ENCODE measurements at places on chromosomes 3 and 15.

DNA sequence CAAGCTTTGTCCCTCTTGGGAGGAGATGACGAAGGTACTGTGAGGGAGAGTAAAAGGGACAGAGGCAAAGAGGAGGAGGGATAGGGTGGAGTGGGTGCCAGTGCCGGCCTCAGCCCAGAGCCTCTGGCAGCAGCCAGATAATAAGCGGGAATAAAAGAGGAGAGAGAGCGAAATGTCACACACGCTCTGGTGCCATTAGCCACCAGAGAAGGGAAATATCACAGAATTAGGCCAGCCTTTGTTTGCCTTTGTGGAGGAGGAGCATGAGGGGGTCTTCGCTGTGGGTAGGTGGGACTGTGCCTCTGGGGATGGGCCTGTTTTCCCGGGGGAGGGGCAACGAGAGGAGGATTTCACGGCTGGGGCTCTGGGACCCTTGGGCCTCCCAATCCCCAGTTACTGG is 67.8 kb downstream of the LINGO1 start:
- DNase-seq = no peak

- no peak for DNase-seq
Measured at GRCh38 chr3:42412526-42413155, 2.2 kb upstream of the LYZL4 start.

GRCh38 chr3:114566767-114567166 is 272.9 kb downstream of the TIGIT start:
- DNase-seq = no peak

DNA sequence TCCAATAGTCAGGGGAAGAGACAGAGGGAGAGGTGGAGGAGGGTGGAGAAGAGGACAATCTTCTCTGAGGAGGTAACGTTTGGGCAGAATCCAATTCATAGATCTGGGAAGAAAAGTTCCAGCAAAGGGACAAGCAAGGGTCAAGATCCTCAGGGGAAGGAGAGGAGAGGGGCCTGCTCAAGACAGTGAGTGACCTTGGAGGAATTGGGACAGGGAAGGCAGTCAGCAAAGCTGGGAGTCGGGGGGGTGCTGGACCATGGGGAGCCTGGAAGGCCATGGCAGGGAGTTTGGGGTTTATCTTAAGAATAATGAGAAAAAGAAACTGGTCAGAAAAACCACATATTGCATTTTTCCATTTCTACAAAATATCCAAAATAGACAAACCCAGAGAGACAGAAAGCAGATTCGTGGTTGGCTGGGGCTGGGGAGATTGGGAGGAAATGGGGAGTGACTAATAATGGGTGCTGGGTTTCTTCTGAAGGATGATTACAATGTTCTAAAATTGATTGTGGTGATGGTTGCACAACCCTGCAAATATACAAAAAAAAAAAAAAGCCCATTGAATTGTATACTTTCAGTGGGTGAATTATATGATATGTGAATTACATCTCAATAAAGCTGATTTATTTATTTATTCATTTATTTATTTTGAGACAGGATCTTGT is 19.6 kb upstream of the SRP14 start:
- DNase-seq = no peak

GRCh38 chr3:102089904-102090720 is 240.8 kb downstream of the NFKBIZ start:
- no peak for DNase-seq

All from natural killer cell treated with Interleukin-12 subunit alpha and Interleukin-12 subunit beta and Interleukin-15 and Interleukin-18, amount 100 ng/mL, for 72 hours (primary cell).